Frontal cortex (tissue), 4 donors: ENCODE measurements at places on chromosomes 11 and 22.

- DNase-seq: no peak
These were observed 11.3 kb upstream of the RCN1 start for GRCh38 chr11:32079553-32079952.

DNA sequence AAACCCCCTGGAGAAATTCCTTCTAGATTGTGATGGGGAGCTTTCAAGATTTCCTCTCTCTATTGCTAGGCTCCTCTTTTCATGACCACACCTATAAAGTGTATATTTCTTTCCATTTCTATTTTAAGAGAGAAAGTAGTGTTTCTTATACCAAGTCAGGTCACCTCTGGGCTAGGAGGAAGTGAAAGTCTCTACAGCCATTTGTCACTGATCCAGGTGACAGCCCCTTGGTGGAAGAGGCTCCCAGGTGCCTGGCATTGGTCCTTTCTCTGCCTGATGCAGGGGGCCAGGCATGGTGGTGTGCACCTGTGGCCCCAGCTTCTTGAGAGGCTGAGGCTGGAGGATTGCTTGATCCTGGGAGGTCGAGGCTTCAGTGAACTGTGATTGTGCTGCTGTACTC lies 64.7 kb downstream of the DHCR7 start:
- no peak for DNase-seq

DNA sequence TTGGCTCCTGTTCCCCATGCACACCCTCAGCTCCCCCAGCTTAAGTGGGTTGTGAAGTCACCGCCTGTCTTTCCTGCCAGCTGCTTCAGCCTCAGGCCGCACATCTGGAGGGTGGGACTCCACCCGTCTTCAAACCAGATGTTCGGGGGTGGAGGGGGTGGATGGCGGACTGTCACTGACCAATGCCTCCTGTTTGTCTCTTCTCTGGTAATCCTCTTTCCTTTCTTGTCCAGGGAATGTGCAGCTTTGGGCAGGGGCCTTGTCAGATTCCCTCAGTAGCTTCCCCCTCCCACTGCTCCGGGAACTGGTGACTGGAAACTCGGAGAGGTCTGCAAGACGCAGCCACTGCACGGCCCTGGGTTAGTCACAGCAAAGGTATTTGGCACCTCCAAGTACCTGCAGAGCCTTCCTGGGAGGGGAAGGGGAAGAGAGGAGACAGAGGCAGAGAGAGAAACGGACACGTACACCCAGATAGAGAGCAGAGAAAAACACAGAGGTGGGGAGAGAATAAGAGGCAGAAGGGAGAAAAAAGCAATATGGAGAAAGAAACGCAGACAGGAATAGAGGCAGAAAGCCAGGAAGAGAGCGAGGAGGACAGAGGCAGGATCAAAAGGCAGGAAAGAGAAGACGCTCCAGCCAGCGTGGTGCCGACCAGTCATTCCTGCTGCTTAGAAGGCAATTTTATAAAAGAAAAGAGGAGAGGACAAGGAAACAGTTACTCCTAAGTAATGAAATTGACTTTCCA lies 56.1 kb upstream of the TIMP3 start:
- DNase-seq: no peak

GRCh38 chr22:36317658-36318271 lies 64.8 kb downstream of the APOL1 start:
- DNase-seq: no peak

GRCh38 chr22:49702068-49702397 lies 125.6 kb downstream of the BRD1 start:
- DNase-seq: no peak

DNA sequence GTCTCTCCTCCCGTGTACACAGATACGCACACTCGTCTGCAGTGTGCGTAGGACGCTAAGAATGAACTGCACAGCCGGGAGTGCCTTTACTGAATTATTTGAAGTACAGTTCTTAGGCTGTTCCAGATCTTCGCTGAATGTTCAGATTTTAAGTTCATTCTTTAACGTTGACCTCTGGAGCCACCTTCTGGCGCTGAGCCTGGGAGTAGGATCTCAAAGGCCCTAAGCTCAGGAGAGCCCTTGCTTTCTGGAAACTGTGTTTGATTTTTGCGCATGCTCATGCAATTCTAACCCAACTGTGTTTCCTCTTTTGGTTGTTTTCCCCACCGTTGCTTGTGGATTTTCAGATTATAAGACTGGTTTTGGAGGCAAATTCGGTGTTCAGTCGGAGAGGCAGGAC lies 22.8 kb downstream of the CTTN start:
- DNase-seq: no peak

GRCh38 chr11:31641477-31642062 lies 132.0 kb downstream of the ELP4 start:
- DNase-seq: no peak

DNA sequence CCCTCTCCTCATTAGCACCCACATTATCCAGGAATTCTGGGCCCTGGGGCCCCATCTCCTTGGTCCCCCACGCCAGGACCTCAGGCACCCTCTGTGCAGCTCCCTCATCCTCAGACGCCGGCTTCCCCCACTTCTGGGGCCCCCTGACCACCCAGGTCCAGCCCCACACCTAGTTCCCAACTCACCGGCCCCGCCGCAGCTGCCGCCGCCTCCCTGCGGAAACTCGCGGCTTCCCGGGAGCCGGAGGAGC lies at the start of gene PCSK7:
Gene PCSK7 (minus strand): TSS at position 232 of the 250 bp plus-strand sequence. CDS start 2,229 bp downstream, outside the sequence.
- DNase-seq: no peak

DNA sequence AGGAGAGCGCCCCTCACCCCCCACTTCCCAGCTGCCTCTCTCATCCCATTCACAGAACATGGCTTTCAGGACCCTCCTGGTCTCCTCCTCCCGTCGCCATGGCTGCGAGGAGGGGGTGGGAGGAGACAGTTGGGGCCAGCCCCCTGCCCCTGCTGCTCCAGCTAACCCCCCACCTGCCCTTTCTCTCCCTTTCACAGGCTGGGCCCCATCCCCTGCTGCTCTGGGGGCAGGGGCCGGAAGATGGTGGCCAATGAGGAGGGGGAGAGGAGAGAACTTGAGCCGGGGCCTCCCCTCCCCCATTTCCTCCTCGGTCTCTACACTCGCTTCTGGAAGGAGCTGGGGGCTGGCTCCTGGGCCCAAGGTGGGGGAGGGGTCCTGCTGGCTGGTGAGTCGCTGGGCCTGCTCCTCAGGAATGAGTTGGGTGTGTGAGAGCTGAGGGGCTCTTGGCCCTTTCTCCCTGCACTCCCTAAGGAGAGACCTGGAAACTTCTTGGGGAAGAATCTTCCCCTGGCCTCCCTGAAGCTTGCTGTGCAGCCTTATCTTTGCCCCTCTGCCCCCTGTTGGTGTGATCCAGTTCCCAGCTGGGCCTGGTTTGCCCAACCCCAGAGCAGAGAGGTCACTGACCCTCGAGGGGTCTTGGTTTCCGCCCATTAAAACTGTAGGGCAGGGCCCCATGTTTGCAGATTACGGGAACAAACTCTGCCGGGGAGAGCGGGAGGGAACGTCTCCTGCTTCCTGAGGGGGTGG lies 10.2 kb downstream of the YPEL4 start:
- DNase-seq: no peak

- no peak for DNase-seq
These were observed 14.5 kb downstream of the PHLDB1 start for GRCh38 chr11:118621784-118622375.
